Activated T-cell treated with anti-CD3 and anti-CD28 coated beads, Interleukin-2, amount 50 U/mL, for 24 hours (primary cell): ENCODE measurements at places on chromosomes 11 and 22.

DNA sequence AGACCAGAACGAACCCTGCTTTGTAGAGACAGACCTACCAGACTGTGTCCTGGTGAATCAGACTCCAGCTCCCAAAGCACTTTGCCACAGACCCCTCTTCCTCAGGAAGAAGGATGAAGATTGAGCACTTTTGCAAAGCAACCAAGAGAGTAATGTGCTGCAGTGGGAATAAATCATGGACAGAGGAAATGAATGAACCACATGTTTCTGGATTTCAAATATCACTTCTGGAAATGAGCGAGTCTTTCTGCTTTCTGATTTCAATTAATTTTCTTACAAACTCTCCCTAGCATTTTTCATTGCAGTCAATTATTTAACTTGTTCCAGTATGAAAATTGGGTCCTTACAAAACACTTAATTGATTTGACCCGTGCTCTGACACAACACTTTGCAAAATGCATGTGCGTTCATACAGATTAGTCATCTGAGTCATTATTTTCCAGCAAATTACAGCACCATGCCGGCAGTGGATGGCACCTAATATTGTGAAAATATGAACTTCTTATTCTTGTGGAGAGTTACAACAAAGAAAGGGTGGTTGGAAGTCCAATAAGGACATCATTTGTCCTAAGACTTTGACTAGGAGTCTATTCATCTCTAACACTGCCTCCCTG, 315.9 kb upstream of the CCDC90B start:
- DNase-seq: no peak

DNA sequence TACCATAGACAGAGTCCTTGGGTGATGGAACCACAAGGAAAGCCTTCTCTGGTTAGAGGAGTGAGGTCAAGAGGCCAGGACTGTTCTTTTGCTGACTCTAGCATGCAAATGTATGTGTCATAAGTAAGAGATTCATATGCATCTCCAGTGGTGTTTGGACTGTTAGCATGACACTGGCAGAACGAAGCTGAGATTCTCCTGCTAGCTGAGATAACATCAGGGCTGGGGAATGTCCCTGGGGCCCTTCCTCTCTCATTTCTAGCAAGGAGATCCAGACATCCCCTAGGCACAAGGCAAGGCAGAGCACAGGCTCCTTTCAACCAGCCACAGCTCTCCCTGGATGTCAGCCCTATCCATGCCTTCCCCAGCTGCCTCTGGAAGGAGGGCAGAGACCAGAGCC, 711.3 kb downstream of the OPCML start:
- no peak for DNase-seq

GRCh38 chr11:22884217-22884616, 23.9 kb upstream of the CCDC179 start:
- DNase-seq: no peak

- no peak for DNase-seq
Observed at GRCh38 chr11:117479372-117479771, 151.7 kb downstream of the CEP164 start.

- no peak for DNase-seq
Observed at GRCh38 chr11:14242187-14242586, 116.8 kb downstream of the RRAS2 start.
